ENCODE measurements at places on chromosomes 11 and 22. TPM values are rescaled to one million over a fixed set of nuclear protein-coding genes. Genes with fewer than 3 reads are reported as not detected.

The KRTAP5-7 gene
- total RNA-seq: not detected

The FGF19 gene
- not detected for total RNA-seq

The LINC01488 gene
- not detected for total RNA-seq

The CTSF gene
- 20.9 TPM for total RNA-seq

The CDC42EP2 gene
- 29.7 TPM for total RNA-seq

The C11orf86 gene
- not detected for total RNA-seq

The TTC12 gene
- 10.3 TPM for total RNA-seq

The LMO1 gene
- not detected for total RNA-seq

The FERMT3 gene
- total RNA-seq: 8.5 TPM

The LDHAL6A gene
- total RNA-seq: not detected

The RAB39A gene
- not detected for total RNA-seq

The MMP20 gene
- not detected for total RNA-seq

The PLCB3 gene
- 22.6 TPM for total RNA-seq
